ENCODE measurements at places on chromosomes 12 and 14. TPM values are rescaled to one million over a fixed set of nuclear protein-coding genes. Genes with fewer than 3 reads are reported as not detected.

Gene STAC3
- 0.27 TPM for total RNA-seq

Gene RAB3IP
- 9.6 TPM for total RNA-seq

Gene VDR
- 3.6 TPM for total RNA-seq

Gene LHX5
- not detected for total RNA-seq

Gene MAP1LC3B2
- total RNA-seq = 1.3 TPM

Gene IFNG
- not detected for total RNA-seq

Gene SLC35F4
- not detected for total RNA-seq

Gene ACSM4
- not detected for total RNA-seq

Gene CNOT2
- total RNA-seq = 39.8 TPM

Gene EXOC3L4
- 2.0 TPM for total RNA-seq

Gene ST8SIA1
- not detected for total RNA-seq

Gene OTX2
- total RNA-seq = not detected

Gene FOXN4
- not detected for total RNA-seq

Gene SIX6
- not detected for total RNA-seq

Gene SBNO1
- 27.7 TPM for total RNA-seq

Gene ANAPC5
- 97.0 TPM for total RNA-seq

Gene PROX2
- not detected for total RNA-seq

Gene FSCB
- not detected for total RNA-seq

Gene P2RX2
- not detected for total RNA-seq

Gene LBHD2
- total RNA-seq = not detected

Gene OTOGL
- not detected for total RNA-seq

Gene LMO3
- not detected for total RNA-seq

Gene AICDA
- total RNA-seq = not detected

Gene TRAFD1
- total RNA-seq = 19.0 TPM

Gene TMTC1
- 0.13 TPM for total RNA-seq

Gene MORN3
- total RNA-seq = 0.27 TPM

Measured in A549 treated with RU486 at 1 μM for 4 hours (cell line).